Stimulated activated CD4-positive, alpha-beta T cell treated with anti-CD3 and anti-CD28 coated beads, Interleukin-1b, Interleukin-23, amount 100 ng/mL, for 1 hour (primary cell): ENCODE measurements at places on chromosomes 7 and 10.

GRCh38 chr7:26145238-26145637 is 6.8 kb upstream of the NFE2L3 start:
- DNase-seq, result no peak

- DNase-seq, result no peak
Measured at GRCh38 chr7:104791080-104791479, 222.9 kb upstream of the KMT2E start.

DNA sequence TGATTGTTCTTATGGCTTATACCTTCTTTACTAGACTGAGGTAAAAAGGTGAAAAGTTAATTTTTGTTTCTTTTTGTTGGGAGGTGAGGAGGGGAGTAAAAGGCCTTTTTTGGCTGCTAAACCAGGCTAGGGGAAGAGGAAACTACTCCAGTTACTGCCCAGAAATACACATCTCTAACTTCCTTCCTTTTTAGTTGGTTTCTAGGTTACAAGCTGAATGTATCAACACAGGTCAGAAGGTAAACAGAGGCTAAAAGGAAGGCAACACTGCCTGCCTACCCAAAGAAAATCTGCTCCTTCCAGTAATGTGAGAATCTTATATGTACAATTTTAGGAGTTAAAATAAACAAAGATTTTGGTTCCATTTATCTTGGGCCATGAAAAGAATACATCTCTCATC is 140.4 kb downstream of the NRBF2 start:
- DNase-seq, result no peak

- no peak for DNase-seq
Measured at GRCh38 chr7:49172639-49173038, 248.3 kb downstream of the CDC14C start.

- no peak for DNase-seq
Measured at GRCh38 chr7:94382132-94382531, 12.6 kb upstream of the COL1A2 start.

GRCh38 chr10:101859530-101859929 is 15.9 kb upstream of the KCNIP2 start:
- DNase-seq, result no peak
